ENCODE measurements at places on chromosomes 3 and 15. TPM values are rescaled to one million over a fixed set of nuclear protein-coding genes. Genes with fewer than 3 reads are reported as not detected.

CNTN3 gene
- total RNA-seq = 0.80 TPM

NR1I2 gene
- total RNA-seq = 0.20 TPM

OR5K2 gene
- not detected for total RNA-seq

MTFMT gene
- 22.6 TPM for total RNA-seq

ANKRD28 gene
- 88.0 TPM for total RNA-seq

C3orf49 gene
- total RNA-seq = not detected

GRCh38 chr3:10354361-10355015 is 33.6 kb upstream of the SEC13 start:
- no peak for DNase-seq

DNA sequence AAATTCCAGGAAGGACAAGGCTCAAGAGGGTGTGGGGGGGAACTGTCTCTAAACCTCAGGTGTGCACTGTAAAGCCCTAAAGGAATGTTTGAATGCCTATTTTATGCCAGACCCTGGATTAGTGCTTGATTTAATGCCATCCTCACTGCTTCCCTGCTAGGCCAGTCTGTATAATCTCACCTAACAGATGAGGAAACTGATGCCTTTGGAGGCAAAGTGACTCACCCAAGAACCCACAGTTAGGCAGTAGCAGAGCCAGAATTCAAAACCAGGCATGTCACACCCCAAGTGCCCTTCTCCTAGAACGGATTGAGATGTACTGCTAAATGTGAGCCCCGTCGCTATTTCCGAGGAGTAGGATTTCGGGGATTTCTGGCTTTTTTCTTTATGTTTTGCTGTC is 7.8 kb downstream of the CAMK1 start:
- DNase-seq = no peak

GRCh38 chr15:43774062-43774461 is 2.7 kb downstream of the ELL3 start:
- DNase-seq = no peak

DNA sequence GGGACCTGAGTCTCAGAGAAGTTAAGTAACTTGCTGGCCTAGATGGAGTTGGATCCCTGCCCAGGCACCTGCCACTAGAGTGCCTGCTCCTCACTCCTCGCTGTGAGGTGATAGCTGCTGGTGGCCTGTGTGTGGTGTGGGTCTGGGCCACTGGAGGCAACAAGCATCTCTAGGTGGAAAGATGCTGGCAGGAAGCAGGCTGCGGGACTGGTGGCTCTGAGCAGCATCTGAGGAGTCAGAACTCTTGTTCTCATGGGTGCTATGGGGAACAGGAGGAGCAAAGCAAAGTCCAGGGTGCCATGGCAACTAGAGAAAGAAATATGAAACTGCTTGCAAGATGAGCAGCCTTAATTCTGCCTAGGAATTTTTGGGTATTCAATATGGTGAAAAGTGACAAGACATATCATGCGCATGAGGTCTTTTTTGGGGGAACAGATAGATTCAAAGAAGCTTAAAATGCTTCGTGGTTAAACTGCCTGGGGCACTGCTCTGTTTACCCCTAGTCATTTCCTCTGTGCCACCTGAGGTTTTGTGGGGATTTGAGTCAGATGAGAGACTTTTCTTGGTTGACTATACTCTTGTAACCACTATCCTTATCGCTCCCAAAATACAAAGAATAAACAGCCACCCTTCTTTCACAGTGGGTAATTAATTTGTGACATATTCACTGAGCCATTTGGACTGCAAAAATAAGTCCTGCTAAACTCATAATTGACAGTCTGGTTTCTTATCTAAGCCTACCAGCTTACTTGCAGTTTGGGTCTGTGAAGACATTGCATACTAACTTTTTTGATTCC is 50.3 kb downstream of the MED12L start:
- no peak for DNase-seq

GRCh38 chr3:105417525-105418289 is 51.0 kb downstream of the ALCAM start:
- no peak for DNase-seq

DNA sequence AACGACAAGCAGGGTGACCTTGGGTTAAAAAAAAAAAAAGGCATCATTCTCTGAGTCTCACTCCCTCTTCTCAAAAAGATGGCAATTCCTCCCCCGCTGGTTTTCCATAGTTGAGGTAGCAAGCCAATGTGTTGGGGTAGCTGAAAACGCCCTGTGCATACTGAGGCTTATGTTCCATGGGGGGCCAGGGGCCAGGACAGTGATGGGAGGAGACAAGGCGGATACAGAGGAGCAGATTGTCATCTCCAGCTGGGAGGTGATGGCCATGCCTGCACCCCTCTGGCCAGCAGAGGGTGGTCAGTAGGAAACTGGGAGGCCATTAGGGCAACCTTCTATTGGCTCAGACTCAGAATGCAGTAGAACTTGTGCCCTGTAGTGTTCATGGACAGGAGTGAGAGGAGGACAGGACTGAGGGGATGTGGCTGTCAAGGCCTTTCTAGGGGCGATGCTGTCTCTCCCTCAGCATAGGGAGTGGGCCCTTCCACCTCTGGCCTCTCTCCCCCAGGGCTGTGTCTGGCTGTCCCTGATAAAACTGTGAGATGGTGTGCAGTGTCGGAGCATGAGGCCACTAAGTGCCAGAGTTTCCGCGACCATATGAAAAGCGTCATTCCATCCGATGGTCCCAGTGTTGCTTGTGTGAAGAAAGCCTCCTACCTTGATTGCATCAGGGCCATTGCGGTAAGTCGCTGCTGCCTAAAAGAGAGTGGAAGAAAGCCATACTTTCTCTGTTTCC is 1.9 kb downstream of the TF start:
- no peak for DNase-seq

DNA sequence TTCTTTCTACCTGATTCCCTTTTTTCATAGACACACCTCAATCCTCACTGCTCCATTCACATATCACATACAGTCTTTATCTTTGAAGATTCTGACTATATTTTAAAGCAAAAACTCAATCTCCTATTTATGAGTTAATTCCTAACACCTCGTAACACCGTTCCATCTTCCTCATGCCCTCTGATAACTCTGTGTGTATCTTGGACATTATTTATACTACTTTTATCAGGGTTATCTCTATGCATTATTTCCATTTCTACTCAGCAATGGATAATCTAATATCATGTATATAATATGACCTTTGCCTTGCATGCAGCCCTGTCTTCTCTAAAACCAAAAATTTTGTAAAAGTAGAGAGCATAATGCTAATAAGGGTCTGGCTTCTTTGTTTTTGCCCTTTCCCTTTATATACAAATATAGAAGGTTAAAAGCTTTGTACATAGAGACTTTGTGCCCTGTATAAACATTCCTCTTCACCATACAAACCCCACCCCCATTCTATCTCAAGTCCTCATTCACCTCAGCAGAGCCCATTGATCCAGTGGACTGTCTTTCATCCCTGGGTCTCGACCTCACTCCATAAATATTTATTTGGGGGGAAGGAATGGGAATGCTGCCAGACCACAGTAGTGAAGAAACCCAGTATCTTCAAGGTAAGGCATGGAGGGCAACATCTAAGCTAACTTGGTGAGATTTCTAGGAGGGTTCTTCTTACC is 21.8 kb downstream of the TRIM42 start:
- no peak for DNase-seq

DNA sequence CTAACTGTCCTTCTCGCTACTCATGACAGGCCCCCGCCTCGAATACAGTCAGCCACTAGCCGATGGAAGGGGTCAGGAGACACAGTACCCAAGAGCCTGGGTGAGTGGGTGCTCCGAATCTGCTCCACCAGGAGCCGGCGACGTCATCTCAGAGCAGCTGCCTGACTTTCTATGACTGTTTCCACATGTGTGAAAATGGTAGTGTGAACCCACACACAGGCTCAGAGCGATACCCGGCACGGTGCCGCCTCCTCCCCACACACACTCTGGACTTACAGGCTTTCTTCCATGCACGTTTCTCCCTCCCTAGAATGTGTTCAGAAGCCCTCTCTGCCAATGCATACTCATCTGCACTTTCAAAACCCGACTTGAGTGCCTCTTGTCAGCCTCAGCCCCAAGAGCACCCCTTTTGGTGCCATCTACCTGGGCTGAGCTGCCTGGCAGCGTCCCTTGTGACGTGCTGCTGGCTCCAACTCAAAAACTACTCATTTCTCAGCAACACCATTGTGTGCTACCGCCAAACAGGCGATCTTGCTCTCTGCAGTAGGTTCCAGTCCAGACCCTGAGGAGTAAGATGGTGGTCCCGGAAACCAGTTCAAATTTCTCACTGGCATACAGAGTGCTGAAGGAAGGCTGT is 29.7 kb downstream of the VGLL4 start:
- no peak for DNase-seq

- DNase-seq = no peak
These were observed 353.1 kb downstream of the CHL1 start for GRCh38 chr3:549636-550035.

- DNase-seq = no peak
These were observed 142.1 kb downstream of the RBPMS2 start for GRCh38 chr15:64633332-64633731.

- no peak for DNase-seq
These were observed 54.8 kb upstream of the TNFSF10 start for GRCh38 chr3:172577987-172578570.

DNA sequence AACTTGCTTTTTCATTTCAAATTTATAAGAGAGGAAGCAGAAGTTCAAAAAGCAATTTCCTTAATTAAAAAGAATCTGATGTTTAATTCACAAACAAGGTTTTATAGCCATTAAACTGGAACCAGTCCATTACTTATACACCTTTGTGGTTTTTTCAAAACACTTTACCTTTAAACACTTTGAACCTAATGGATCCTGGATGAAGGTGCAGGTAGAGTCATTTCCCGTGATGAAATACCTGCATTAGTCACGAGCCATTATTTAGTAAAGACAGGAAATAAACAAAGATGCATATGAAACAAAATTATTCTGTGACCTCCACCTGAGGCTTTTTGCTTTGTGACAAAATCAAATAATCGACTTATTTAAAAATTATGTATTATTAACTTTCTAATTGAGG is 341.7 kb upstream of the UBE2E2 start:
- DNase-seq = peak; percentile 55

Measured in renal cortical epithelial cell (primary cell).